ENCODE measurements at places on chromosomes 1 and 21.

GRCh38 chr1:88320291-88320690, 363.8 kb upstream of the PKN2 start:
- DNase-seq, result no peak

GRCh38 chr1:167964646-167965045, 27.8 kb upstream of the MPC2 start:
- DNase-seq, result no peak

DNA sequence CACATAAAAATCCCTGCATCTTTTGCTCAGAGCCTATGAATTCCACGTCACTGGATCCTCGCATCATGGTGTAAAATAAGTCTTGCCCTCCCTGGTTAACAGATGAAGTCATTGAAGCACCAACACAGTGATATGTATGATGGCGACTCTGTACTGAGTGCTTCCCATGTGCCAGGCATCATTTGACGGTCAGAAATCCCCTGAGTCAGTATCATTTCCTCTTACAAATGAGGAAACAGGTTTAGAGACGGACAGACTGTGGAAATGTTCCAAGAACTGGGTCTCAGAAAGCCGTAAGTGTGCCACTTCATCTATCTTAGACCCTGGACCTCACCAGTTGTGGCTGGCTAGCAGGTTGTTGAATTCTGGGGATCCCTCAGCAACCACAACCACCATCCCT, 5.1 kb upstream of the OLFML2B start:
- no peak for DNase-seq

DNA sequence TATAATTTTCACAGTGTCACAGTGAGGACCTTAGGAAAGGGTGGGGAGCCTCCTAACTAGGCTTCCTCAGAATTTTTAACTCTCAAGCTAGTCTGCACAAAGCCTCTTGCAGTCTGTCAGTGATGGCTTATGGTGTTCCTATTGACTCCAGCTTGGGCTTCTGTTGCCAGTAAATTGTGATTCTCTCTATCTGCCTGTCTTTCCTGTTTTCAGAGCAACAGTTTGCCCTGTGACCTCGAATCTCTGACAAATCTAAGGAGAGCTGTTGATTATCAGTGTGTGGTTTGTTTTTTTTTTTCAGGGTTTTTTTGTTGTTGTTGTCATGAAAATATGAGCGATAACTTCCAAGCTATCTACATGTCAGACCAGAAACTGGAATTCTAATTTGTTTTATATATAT, 423.2 kb upstream of the B3GALT2 start:
- no peak for DNase-seq

GRCh38 chr1:78303620-78304019, 187.2 kb upstream of the PTGFR start:
- no peak for DNase-seq

DNA sequence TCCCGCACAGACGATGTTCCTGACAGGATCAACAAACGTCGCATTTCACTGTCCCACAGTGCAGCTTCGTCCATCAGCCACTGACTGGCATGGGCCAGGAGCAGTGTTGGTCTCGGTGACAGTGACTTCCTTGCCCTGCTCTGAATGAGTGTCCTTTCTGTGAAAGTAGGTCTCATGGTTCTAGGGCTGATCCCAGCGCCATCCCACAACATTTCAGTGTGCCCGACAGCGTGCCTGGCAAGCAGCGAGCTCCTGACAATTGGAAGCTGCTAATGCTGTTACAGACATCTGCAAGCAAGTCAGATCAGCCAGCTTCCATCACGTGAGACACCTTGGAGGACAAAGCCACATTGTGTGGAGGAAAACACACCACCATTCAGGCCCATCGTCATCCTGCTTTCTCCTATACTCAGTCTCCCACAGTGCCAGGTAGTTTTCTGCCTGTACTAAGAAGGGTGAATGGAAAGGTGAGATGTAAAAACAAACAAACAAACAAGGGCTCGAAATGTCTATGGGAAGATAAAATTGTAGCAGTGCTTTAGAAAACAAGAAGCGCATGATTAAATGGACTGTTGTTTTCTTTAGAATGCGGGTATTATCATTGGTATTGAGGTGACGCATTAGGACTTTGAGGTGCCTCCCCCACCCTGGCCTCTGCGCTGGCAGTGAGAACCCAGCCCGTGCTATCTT, 21.9 kb downstream of the ERRFI1 start:
- no peak for DNase-seq

GRCh38 chr1:92791487-92792066, 6.7 kb upstream of the EVI5 start:
- DNase-seq, result no peak

- no peak for DNase-seq
Observed at GRCh38 chr1:193201021-193201420, 14.6 kb upstream of the B3GALT2 start.

DNA sequence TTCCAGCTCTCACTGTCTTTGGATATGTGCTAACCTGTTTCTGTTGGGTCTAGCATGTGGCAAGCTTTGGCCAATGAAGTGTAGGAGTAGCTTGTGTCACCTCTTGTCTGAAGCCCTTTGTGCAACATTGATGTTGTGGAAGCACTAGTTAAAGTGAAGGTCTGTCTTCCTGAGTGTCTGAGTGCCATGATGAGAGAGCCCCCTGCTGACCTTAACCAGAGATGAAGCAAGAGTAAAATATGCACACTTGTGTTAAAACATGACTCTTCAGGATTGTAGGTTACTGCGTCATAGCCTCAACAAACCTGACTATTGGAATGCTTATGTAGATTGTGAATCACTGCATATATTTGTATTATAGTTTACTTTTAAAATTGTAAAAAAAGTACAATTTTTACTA, 103.7 kb downstream of the NCAM2 start:
- DNase-seq, result peak; percentile 95

DNA sequence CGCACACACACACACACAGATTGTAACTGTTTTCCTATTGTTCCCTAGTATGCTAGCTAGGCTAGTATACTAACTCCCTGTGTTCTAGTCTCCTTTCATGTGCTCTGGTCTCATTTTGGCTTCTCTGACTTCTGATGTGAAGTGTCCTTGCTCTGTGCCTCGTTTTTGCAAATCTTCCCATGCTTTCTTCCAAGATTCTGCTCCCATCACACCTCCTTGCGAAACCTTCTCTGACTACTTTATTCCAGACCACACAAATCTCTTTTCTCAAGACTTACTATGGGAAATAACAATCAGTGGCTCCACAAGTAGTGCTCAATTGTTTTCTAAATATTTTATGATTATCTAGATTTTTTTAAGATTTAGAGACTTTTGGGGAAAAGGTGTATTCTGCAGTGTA, 10.3 kb downstream of the PRRX1 start:
- DNase-seq, result no peak

GRCh38 chr1:114156538-114157274, 3.0 kb upstream of the SYT6 start:
- DNase-seq, result no peak

DNA sequence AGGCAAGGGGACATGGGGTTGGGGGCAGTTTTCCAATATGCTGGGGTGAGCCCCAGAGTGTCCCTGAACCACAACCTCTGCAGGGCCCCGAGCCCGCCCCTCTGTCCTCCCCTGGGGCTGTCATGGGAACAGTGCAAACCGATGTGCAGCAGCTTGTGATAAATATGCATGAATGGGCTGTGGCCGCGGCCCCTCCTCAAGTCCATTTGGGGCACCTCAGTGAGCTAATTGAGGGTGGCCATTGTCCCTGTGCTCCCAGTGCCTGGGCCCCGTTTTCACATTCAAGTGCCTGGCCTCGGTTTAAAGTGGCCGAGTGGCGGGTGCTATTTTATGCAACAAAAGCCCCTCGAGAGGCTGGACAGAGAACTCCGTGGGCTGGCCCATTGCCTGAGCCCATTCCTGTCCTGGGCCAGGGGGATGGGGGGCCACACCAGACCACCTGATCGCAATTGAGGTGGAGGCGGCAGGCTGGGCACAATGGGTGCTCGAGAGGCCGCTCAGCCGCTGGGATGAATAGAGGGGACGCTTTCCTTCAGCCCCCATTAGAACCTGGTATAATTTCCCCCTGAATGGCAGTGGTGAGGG, 193.7 kb downstream of the FOXD2 start:
- no peak for DNase-seq

DNA sequence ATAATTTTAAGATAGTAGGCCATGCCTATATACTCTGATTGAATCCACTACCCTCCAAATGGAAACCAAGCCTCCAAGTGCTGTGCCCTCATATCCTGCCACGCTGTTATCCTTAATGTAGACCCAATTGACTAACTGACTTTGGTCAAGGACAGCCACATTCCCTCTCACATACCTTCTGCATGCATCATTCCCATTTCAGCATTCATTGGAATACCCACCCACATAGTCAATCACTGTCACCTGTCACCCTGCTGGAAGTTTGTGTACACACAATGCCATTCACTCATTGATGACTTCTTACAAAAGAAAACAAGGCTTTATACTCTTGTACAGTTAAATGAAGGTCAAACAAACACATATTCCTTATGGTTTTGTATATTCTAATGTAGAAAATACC, 221.1 kb upstream of the PBX1 start:
- no peak for DNase-seq

DNA sequence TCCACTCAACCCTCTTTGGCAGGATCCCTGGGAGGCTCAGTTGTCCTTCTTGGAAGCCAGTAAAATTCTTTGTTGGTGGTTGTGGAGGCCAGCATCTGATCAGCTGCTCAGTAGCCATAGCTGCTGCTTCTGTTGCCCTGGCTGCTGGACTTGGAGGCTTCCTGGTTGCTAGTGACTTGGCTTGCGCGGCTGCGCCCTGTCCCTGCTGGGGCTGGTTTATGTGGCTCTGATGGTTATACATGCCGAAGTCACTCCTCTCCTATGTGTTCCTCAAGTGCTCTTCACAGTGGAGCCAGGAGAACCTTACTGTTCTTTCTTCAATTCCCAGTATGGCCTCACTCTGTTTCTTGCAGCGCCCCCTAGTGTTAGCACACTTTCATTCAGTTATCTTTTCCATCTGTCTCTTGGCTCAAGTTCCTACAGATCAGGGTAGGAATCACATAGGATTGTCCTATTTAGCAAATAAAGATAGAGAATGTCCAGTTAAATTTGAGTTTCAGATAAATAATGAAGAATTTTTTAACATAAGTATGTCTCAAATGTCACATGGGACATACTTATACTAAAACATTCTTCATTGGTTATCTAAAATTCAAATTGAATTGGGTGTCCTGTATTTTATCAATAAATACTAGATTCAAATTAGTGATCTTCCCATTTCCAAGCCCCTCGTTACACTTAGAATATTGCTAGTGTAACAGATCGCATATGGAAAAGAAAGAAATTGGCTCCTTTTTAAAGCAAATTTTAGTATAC, 176.5 kb downstream of the TGFB2 start:
- DNase-seq, result peak; percentile 33

All from AML-193 (cell line).